Mammary epithelial cell (primary cell): ENCODE measurements at places on chromosomes 4 and X. TPM values are rescaled to one million over a fixed set of nuclear protein-coding genes. Genes with fewer than 3 reads are reported as not detected.
A peak's percentile ranks its signal among the peaks of the same experiment; 100 is the strongest.

The F9 gene
- not detected for total RNA-seq

The EMCN gene
- total RNA-seq: not detected in 2 replicates

The PAGE1 gene
- total RNA-seq: not detected in 2 replicates

The ESX1 gene
- total RNA-seq: under 0.01 TPM

The CT55 gene
- not detected for total RNA-seq

The CHRNA9 gene
- not detected in 2 replicates for total RNA-seq

The RAB39B gene
- total RNA-seq: 2.7 TPM

The CXCL10 gene
- total RNA-seq: not detected

The NDUFC1 gene
- 15.5 TPM for total RNA-seq

DNA sequence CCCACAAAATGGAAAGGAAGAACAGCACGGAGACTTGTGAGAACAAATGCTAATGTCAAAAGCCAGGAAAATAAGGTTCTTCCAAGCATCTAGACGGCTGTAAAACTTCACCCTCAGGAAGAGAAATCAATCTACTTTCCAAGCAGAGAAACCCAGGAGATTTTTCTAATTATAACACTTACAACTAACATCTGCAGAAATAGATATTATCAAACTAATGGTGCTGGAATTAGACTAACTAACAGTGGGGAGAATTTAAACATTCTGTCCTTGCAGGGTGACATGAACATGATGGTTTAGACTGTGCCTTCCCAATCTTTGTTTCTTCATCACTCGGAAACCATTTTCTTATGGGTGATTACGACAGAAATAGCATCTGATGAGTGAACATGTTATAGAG is 40.3 kb downstream of the SOD3 start:
- no peak for DNase-seq

- DNase-seq: no peak
These were observed 207.1 kb upstream of the PCDH18 start for GRCh38 chr4:137739391-137739790.

DNA sequence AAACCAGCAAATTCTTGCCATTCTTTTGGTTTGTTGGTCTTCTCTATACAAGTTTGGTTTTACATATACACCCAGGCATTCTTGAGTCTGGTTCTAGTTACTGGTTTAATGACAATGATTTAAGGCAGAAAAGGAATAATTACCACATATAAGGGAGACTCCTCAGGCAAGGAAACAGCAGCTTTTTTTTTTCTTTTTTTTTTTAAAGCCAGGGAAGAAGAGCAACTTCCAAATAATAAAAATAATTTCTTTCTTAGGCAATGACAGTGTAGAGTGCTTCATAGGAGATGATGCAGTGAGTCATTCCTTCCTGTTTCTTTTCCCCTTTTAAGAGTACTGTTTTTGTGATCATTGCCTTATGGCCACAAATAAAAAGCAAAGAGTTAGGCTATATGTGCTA is 289.7 kb downstream of the DKK2 start:
- DNase-seq: peak; percentile 9

- no peak for DNase-seq
These were observed 318.9 kb upstream of the PPP1R2C start for GRCh38 chrX:43096830-43097229.

- DNase-seq: no peak
These were observed 96.0 kb upstream of the PPP2R3B start for GRCh38 chrX:482702-483203.

DNA sequence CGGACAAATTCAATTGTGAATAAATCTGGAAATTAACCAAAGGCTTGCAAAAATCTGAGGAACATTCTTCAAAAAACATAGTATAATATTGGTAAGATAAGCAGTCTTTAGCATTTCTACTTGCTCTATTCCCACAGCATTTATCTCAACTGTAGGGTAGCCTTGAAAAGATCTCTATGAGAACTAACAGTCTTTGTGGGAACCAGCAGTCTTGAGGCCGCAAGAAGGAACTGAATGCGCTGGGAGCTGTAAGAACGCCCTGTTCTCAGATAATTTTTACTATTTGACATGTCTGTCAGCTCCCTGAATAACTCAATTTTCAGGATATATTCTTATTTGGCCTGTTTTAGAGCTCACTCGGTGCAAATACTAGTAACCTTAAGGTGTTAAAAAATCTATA is 519.3 kb upstream of the CXorf51A start:
- no peak for DNase-seq

GRCh38 chr4:154560824-154561231 is 2.0 kb upstream of the FGB start:
- DNase-seq: peak; percentile 79

DNA sequence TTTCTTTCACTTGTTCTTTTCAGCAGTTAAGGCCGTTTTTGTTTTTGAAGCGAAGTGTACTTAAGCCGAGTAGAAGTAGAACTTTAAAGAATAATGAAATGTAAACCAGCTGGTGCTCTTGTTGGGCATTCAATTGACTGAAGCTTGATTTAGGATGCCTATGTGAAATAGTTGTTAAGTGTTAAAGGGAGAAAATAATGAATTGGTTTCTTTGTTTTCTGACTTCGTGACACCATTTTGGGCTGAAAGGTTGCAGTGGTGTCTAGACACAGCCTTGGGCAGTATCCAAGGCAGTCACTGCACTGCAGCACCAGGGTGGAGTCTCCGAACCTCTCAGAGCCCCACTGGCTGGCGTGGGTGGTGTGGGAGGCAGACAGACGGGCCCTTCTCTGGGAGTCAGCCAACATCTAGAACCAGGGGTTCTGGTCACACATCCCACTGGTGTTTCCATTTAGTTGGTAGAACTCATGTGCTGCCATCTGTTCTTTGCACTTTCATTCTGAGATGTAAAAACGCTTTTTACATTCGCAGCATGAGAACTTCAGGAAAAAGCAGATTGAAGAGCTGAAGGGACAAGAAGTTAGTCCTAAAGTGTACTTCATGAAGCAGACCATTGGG is 3.5 kb downstream of the UCHL1 start:
- no peak for DNase-seq

DNA sequence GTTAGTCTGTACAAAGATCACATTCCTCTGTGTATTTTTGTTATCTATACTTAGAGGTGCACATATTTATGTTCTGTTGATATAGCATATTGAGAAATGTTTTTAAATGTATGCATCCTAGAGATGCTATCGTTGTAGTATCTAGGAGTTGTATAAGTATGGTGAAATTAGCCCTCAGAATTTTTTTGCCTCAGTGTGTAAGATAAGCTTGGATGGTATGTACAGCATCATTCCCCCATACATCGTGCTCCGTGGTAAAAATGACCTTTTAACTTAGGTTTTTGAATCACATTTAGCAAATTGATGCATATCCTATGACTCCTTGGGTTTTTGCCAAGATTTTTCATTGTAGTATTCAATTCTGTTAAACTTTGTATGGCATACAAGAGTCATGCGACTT is 113.5 kb downstream of the RPA4 start:
- DNase-seq: no peak

- no peak for DNase-seq
These were observed 40.9 kb upstream of the GYPA start for GRCh38 chr4:144181391-144181790.

GRCh38 chrX:47607091-47607490 is 12.6 kb downstream of the SYN1 start:
- DNase-seq: no peak

DNA sequence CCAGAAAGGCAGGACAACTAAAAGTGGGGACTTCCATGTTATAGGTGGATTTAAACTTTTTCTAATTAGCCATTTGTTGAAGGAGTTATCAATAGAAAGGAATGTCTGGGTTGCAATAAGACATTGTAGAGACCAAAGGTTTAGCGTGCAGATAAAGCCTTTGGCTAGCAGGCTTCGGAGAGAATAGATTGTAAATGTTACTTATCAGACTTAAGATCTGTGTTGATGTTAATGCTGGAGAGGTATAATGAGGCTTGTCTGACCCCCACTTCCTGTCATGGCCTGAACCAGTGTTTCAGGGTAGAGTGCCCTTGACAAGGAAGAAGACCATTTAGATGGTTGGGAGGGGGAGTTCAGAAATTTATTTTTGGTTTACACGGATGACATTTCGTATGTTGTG is 67.1 kb upstream of the SPIN4 start:
- no peak for DNase-seq

DNA sequence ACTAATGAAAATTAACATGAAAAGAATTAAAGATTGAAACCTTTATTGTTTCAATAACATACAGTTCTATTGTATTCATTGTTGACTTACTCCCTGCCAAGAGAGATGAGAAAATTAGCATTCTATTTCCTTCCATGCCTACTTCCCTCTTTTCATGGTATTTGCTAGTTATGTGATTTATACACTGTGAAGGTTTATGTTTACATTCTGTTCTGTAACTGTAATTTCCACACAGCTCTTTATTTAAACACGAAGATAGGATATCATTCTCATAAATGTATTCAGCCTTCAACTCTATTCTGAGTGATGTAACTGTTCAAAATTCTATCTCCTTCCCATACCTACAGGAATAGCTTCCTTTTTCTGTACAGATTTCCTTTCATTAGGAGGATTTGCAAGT is 6.6 kb downstream of the CCDC110 start:
- no peak for DNase-seq

- DNase-seq: peak; percentile 80
These were observed 94.3 kb downstream of the DDIT4L start for GRCh38 chr4:100095729-100096595.

- no peak for DNase-seq
These were observed 719.2 kb downstream of the FSTL5 start for GRCh38 chr4:161444626-161445025.

DNA sequence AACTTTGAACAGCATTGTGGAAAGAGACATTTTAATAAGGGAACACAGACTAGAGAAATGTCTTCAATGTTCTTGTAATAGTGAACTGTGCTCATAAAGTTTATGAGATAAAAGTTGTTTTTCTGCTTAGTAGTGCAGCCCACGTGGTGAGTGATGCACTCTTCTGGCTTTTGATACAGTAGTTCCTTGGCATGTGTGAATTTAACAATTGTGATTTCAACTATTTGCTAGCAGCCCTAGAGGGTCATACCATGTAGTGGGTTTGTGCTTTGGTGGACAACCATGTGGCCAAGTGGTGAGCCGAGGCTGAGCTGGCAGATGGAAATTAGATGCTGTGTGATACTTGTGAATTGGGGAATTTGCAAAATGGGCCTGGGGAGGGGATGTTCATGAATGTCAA is 116.2 kb upstream of the SLC4A4 start:
- DNase-seq: no peak

- DNase-seq: no peak
These were observed 243.1 kb upstream of the GPC4 start for GRCh38 chrX:133658293-133658911.

DNA sequence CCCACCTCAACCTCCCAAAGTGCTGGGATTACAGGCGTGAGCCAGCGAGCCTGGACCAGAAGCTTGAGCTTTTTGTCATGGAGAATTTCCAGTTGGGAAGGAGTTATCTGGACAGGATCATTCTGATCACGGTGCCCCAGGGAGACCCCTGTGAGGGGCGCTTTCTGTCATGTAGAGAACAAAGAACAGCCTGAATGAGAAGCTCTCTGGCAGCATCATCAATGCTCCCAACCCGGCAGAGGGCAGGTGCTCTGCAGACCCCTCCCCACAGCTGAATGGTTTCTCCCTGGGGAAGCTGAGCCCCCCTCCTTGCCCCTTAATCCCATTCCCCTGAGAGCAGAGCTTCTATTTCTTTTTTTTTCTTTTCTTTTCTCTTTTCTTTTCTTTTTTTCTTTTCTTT is 7.3 kb upstream of the CSF2RA start:
- no peak for DNase-seq

- DNase-seq: no peak
These were observed 151.5 kb downstream of the PTTG2 start for GRCh38 chr4:38111717-38112116.

DNA sequence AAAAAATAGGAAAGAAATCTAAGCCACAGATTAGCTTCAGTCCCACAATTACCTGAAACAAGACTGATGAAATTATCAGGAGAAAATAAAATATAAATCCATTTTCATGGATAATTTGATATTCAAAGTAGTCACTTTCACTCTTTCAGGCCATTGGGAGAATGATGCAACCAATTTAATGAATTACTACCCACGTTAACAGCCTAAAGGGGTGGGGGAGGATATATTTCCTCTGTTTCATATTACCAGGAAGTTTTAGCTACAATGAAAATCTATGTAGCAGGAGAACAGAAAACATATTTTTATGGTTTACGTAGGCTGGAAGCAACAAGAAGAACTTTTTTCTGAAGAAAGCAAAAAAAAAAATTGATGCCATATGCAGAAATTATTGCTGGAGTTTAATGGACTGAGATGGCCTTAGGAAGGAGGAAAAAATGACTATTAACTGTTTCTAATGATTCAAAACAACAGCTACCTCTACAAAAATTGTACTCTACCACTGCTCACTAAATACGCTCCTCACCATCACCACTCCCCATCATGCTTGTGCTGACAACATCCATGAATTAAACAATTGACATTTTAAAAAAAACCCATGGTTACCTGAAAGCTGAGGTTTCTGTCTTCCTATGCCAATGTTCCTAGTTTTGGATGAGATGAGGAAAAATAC is 100.9 kb downstream of the CXXC4 start:
- peak; percentile 13 for DNase-seq

DNA sequence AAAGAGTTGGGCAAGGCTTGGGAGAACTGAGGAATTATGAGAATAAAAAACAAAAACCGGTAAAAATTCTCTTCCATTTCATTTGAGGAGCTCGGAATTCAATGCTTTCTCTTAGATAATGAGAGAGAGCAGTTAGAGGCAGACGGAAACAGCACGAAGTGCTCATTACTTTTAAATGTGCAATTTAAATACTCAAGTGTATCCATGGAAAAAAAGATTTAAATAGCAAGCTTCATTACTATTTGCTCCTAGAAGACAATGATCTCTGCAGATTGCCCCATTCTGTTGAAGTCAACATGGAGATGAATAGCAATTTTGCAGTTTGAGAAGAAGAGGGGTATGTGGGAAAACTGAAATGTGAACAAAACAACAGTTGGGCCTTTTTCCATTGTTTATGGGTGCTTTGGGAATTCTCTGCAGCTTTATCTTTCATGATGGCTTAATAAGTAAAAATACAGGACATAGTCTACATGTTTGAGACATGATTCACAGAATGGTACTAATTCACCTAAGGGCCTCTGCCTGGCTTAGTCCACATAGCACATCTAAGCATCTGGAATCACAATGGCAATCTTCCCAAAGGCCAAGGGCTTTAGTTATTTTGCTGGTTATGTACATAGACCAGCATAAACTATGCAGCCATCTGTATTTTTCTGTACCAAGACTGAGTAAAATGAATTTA is 512.7 kb upstream of the FAT1 start:
- DNase-seq: peak; percentile 39

- peak; percentile 10 for DNase-seq
These were observed 303.1 kb upstream of the GIMD1 start for GRCh38 chr4:106671716-106672115.

GRCh38 chr4:4859325-4859798 is at the start of gene MSX1:
Gene MSX1 (plus strand): TSS chr4:4859665. CDS start chr4:4859900, 235 bp downstream.
- peak; percentile 82 for DNase-seq

GRCh38 chr4:153207567-153207966 is 3.3 kb downstream of the TRIM2 start:
- no peak for DNase-seq

DNA sequence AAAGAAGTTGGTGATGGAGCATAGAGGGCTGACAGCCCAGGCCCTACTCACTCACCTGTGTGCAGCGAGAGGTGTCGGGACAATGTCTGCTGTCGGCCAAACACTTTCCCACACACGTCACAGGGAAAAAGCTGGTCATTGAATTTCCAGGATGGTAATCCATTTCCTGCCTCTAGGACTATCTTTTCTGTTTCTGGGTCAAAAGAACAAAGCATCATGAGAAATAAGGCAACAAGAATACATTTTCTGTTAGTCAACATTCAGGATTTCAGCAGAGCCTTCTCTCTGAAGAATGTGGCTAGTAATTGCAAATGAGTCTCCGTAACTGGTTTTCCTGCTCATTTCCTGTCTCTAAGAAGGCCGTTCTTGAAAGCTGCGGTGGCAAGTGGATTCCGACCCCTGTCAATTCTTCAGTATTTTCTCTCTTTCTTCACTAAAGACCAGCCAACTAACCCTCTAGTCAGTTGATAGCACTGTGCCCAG is 99.4 kb downstream of the C4orf51 start:
- DNase-seq: no peak
